Fibroblast of mammary gland (primary cell): ENCODE measurements at places on chromosomes 13 and 19.

DNA sequence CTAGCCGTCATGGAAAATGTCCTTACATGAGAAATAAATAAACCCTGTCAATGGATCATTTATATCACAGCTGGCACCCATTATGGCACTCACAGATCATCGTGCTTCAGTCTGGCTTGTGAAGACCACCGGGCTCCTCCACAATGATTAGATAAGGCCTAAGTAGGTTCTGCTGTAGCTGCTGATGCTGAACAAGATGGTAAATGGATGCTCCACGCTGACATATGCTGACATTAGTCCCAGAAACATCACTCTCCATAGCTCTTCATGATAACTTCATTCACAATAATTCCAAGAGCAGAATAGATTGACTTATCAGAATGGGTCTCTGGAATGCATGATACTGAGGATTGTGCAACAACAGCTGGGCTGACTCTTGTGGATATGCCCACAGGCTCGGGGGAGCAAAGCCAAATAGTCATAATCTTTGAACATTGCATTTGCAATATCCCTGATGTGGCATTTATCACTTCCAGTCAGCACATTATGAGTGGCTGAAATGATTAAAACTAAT lies 63.8 kb upstream of the RXFP2 start:
- peak; percentile 60 for DNase-seq

DNA sequence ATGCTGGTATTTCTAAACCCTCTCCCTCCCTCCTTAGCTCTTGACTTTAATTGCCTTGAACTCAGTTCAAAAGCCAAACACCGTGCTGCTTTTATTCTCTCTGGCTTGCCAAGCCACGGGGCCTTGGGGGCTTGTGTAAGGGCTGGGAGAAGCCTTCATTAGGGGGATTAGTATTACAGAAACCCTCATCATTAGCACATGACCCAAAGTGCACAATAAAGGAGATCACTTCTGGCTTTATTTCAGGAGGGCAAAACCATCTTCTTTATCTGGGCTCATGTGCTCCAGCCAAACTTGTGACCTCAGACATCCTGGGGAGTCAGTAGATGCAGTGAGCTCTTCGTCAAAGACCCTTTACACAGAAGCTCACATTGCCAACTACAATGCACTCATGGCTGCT lies at the start of gene DCT:
DCT (minus strand) TSS at position 67 of the 400 bp plus-strand sequence. CDS start 427 bp downstream, outside the sequence.
- no peak for DNase-seq

DNA sequence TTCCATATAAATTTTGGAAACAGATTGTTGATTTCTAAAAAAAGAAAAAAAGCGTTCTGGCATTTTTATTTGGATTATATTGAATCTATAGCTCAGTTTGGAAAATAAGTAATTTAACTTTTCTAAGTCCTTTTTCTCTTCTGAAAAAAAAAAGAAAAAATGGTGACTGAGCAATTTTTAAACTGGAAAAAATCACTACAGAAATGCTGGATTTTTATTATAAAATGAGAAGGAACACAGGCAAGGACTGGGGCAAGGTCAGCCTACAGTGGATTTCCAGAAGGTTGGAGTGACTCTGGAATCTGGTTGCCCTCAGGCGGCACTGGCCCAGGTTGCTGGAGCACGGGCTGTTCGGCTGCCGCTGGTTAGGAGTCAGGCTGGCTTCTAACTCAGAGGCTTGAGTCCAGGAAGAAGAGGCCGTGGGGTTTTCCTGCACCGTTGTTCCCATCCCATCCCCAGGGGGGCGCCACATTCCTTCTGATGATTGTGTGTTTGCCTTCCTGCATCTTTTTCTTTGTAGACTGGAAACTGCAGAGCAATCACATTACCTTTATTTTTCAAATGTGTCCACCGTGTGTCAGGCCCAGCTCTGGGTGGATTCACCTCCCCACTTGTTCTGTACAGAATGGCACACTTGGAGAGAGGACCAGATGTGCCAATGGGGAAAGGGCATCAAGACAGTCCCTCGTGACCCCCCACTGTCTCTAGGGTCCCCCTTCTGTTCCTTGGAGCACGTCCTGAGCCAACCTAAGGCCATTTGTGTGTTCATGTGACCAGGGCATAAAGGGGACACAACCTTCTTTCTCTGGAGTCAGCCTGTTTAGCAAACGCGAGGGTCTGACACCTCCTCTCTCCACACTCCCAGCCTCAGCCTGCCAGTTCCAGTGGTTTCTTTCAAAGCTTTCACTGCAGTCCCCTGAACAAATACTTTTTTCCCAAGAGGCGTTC lies 44.5 kb upstream of the GTF3A start:
- DNase-seq: peak; percentile 49

DNA sequence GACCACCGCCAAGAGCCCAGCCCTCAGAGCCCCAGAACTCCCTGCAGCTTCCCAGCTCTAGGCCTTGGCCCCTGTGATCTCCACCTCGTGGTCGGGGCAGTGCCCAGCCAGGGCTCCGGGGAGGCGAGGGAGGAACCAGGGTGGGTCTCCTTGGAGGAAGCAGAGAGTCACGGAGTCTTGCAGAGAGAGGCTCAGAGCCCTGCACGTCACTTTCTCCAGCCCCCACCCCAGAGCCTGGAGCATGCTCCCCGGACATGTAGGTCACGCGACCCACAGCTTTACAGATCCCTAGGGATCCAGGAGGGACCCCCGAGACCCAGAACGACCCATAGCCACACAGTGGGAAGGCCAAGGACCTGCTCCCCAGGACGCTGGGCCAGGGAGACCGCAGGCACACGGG lies 11.9 kb downstream of the GADD45B start:
- no peak for DNase-seq

- peak; percentile 10 for DNase-seq
Measured at GRCh38 chr13:105446197-105446596, 1089.3 kb downstream of the EFNB2 start.

GRCh38 chr13:104385404-104385803 lies 1319.2 kb upstream of the SLC10A2 start:
- peak; percentile 48 for DNase-seq

- DNase-seq: peak; percentile 40
Measured at GRCh38 chr19:46704379-46705076, 12.4 kb downstream of the PRKD2 start.

DNA sequence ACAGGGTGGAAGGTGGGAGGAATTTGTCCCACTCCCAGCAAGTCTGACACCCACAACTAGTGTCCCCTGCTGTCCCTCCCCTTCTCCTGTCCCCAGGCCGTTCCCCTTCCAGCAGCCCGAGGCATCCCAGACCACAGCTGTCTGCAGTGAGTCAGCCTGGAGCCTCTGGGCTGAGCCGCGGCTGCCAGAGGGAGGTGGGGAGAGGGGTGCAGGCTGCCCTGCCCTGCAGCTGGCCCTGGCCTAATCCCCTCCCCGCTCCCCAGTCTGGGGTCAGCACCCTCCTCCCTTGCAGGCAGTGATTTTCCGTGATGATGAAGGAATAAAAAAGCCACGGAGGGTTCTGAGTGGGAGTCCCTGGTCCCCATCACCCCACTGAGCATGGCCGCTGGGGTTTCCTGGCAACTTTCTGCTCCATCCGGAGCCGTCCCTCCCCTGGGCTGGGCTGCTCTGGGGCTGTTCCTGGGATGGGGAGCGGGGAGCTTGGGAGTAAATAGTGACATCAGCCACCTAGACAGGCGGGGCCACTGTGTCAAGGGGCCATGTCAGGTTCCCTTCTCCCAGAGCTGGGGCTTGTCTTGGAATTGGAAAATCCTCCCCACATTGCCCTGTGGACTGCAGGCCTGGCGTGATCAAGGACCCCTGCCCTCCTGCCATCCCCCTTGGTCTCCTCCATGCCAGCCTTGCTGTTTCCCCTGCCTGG lies 16.8 kb downstream of the SPC24 start:
- peak; percentile 86 for DNase-seq

GRCh38 chr19:40150170-40150569 lies 41.1 kb upstream of the MAP3K10 start:
- peak; percentile 76 for DNase-seq

- no peak for DNase-seq
Measured at GRCh38 chr13:31998131-31998530, 33.4 kb upstream of the FRY start.

GRCh38 chr13:26957182-26957581 lies 196.6 kb upstream of the GPR12 start:
- no peak for DNase-seq

- no peak for DNase-seq
Measured at GRCh38 chr19:42655748-42656147, 61.0 kb upstream of the CEACAM8 start.

DNA sequence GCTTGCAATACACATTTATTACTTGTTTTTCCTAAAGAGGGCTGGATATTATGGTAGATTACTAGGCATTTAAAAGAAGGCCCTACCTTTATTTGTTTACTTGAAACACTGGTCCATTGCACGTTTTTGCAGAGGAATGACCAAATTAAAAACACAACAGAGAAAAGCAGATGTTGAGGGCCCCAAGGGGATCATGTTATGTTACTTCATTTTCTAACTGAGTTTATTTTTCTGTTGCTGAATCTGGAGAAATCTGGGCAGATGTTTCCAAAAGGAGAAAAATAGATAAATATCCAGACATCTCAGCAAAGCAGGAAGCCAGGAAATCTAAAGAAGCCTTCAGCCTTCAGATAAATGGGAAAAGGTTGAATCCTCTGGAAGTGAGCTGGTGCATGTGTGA lies 353.0 kb downstream of the NDFIP2 start:
- DNase-seq: peak; percentile 14

- no peak for DNase-seq
Measured at GRCh38 chr19:28333909-28334308, 879.0 kb downstream of the UQCRFS1 start.

- no peak for DNase-seq
Measured at GRCh38 chr13:112714376-112715174, 24.7 kb downstream of the ATP11A start.

- no peak for DNase-seq
Measured at GRCh38 chr13:50187352-50188029, 172.2 kb downstream of the KCNRG start.

- DNase-seq: no peak
Measured at GRCh38 chr19:44908074-44908835, 2.7 kb downstream of the APOE start.

GRCh38 chr19:16435999-16436650 lies 35.6 kb downstream of the EPS15L1 start:
- no peak for DNase-seq

- no peak for DNase-seq
Measured at GRCh38 chr13:21342699-21343442, 116.2 kb downstream of the ZDHHC20 start.

GRCh38 chr19:38939957-38940356 lies 9.2 kb downstream of the MRPS12 start:
- no peak for DNase-seq

- no peak for DNase-seq
Measured at GRCh38 chr13:51957377-51958216, 53.7 kb downstream of the ATP7B start.

DNA sequence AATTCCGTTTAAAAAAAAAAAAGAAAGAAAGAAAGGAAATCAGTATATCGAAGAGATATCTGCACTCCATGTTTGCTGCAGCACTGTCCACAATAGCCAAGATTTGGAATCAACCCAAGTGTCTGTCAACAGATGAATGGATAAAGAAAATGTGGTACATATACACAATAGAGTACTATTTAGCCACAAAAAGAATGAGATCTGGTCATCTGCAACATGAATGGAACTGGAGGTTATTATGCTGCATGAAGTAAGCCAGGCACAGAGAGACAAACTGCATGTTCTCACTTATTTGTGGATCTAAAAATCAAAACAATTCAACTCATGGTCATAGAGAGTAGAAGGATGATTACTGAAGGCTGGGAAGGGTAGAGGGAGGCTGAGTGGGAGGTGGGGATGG lies 16.3 kb downstream of the ZNF565 start:
- no peak for DNase-seq

DNA sequence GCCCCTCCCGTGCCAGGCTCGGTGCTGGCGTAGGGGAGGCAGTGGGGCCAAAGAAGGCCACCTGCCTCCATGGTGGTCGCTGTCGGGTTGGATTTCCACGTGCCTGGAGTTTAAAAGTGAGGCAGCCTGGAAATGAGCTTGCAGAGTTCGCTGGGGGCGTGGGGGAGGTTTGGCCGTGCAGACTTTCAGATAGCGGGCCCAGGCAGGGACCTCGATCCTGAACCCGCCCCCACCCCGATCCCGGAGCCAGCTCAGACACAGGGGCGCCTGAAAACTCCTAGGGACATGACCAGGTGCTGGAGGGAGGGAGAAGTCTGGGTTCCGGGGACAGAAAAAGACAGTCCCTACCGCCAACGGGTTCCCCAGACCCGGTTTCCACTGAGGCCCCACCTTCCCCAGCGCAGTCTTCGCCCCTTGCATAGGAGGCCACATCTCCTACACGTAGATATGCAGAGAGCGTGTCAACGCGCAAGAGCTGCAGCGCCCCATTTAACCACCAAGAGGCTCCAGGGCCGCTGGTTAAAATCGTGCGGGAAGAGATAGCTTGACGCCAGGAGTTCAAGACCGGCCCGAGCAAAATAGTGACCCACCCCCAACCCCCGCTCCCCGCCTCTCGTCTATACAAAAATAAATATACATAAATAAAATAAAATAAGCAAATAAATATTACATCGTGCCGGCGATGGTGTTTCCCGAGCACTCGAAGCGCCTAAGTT lies 8.5 kb downstream of the CCDC8 start:
- peak; percentile 53 for DNase-seq

DNA sequence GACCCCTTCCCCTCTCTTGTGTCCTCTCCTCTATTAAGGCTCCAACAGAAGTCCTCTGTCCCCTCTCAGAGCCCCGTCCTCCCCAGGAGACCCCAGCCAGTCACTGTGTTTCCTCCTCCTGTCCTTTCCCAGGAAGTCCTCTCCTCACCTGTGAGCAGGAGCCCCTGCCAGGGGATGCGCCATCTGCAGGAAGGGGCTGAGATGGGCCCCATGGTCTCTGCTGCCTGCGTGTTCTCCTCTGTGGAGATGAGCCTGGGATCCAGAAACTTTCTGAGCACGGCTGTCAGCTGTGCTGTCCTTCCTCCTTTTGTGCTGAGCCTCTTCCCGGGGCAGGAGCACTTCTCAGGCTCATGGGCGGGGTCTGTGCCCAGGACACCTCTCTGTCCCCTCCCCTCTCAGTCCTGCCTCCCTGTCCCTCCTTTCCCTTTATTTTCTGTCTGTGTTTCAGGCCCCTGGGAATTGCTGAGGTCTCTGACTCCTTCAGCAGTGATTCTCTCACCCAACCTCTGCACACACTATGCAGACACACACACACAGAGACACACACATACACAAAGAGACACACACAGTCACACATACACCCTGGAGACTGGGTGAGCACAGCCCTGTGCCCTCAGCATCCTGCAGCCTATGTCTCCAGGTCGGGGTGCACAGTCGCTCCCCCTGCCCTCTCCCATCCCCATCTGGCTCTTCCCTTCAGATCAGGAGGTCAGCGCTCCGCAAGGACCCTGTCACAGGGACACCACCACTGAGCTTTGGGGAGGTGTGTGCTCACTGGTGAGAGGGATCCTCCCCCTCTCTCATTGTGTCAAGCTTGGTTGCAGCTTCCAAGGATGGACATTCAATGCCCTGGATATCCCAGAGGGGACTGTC lies at the start of gene CEACAM8:
CEACAM8 (minus strand) TSS at position 308 of the 873 bp plus-strand sequence; CDS start at position 212, 96 bp downstream.
- no peak for DNase-seq
